Stimulated activated CD4-positive, alpha-beta T cell treated with anti-CD3 and anti-CD28 coated beads, TNF-alpha, amount 100 ng/mL, for 1 hour (primary cell): ENCODE measurements at places on chromosomes 12 and 14.

GRCh38 chr14:101947577-101947903 is 16.8 kb upstream of the DYNC1H1 start:
- DNase-seq: no peak

- no peak for DNase-seq
Measured at GRCh38 chr14:34065236-34065635, 114.4 kb upstream of the EGLN3 start.

DNA sequence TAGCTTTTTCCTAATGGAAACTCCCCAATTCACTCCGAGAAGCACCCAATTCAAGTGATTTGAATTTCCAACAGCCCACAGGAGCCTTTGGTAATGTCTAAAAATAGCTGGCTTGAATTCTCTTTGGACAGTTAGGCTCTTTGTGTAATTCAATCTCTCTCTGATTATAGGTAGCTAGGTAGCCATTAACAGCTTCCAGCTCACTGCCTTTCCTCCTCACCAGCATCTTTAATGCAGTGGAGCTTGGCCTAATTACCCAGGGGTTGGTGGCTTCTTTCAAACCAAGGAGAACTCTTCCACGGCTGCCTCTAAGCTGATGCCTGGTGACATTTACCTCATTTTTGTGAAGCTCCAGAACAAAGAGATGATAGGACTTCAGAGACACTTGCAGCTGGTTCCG is 86.4 kb downstream of the WSCD2 start:
- DNase-seq: no peak

- no peak for DNase-seq
Measured at GRCh38 chr14:41634286-41634685, 27.6 kb downstream of the LRFN5 start.

GRCh38 chr14:77184396-77185092 is 2.9 kb downstream of the TMEM63C start:
- DNase-seq: no peak

DNA sequence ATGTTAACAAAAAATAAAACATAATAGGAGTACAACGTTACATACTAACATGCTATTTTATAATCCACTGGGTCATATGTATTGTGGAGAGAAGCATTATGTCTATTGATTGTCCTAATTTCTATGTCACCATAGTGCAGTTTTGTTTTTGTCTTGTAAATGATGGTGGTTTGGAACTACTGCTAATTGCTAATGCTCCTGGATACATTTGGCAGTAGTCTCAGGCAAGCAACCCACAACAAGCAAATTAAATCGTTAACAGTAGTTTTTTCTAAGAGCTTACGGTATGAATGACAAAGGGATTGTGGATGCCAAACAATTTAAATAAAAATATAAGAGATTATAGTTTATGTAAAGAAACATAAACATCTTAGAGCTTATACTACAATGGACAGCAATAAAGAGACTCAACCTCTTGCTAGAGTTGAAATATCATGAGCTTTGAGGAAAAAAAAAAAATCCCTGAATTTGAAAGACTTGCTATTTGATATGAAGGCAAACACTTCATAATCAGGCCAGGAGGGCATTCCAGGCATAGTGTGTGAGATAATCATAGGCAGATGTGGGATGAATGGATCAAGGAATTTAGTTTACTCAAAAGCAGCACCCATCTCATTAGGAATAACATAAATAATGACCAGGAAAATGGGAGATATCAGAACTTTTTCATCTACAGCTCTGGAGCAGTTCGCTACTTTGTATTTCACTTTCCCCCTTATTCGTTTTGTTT is 181.3 kb downstream of the CCDC59 start:
- no peak for DNase-seq

DNA sequence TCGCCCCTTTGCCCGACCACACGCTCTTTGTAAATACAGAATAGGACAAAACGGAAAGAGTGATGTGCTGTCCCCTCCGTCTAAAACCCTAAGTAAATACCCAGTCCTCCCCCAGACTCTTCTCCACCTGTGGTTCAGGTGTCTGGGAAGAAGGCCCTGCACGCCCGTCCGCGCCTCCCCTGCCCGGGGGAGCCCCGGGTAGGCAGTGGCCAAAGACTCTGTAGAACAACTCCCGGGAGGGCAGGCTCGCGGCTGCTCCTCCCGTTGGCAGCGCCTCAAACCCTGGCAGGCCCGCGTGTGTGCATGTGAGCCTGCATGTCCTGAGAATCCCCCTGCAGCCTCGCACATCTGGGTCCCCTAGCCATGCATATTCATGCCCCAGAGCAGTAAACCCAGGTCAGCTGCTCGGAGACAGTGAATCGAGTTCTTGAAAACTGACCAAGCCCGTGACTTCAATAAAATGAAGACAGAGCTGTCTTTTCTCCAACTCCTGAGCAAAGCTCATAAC is 165.8 kb downstream of the MON2 start:
- no peak for DNase-seq

GRCh38 chr12:21561158-21561557 is 35.1 kb downstream of the SPX start:
- no peak for DNase-seq

- DNase-seq: no peak
Measured at GRCh38 chr12:39958377-39958776, 147.5 kb downstream of the SLC2A13 start.

DNA sequence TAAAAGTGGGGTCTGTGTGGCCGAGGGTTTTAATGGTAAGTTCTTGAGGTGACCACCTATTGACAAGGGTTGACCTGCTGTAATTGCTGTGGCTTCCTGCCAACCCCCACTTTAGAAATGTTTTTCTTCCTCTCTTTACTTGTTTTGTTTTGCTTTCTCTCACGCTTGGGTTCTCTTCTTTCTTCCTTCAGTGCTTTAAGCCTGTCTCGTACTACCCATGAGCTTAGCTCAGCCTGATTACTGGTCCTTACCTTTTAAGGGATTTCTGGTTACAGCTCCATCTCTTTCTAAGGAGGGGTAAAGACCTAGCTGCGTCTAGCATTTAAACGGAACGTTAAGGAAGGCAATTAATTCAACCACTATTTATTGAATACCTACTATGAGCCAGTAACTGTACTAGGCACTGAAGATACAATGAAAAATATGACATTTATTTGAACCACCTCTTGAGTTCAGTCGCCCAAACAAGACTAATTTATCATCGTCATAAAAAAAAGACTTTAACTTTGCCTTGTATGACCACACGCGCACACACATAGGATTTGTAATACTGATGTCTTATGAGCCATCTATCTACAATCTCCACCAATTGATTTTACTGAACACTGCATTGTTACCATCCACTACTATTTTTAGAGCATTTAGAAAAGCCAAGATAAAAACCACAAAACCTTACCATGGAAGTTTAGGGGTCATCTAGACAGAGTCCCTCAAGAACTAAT is 888 bp upstream of the PPP1R12A start:
- DNase-seq: no peak

- no peak for DNase-seq
Measured at GRCh38 chr12:106311139-106311538, 8.6 kb downstream of the TCP11L2 start.

- DNase-seq: no peak
Measured at GRCh38 chr12:118119449-118119879, 15.7 kb upstream of the VSIG10 start.

DNA sequence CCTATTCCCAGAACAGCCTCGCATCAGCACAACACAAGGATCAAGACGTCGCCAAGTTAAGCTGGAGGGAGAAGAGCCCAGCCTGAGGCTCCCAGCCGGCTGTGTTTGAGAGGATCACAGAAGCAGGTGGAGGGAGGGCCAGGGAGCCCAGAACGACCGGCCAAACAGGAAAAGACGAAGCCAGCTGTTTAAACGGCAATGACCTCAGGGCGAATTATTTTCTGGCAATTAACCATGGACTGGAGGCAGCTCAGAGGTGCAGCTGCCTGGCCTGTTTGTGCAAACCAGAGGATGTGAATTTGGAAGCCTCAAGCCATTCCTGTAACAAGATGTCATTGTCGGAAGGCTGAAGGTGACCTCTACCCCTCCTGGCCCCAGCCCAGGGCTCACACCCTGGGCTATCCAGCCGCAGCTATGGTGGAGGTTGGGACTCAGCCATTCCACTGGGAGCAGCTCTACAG is 175.8 kb upstream of the PRMT8 start:
- no peak for DNase-seq

DNA sequence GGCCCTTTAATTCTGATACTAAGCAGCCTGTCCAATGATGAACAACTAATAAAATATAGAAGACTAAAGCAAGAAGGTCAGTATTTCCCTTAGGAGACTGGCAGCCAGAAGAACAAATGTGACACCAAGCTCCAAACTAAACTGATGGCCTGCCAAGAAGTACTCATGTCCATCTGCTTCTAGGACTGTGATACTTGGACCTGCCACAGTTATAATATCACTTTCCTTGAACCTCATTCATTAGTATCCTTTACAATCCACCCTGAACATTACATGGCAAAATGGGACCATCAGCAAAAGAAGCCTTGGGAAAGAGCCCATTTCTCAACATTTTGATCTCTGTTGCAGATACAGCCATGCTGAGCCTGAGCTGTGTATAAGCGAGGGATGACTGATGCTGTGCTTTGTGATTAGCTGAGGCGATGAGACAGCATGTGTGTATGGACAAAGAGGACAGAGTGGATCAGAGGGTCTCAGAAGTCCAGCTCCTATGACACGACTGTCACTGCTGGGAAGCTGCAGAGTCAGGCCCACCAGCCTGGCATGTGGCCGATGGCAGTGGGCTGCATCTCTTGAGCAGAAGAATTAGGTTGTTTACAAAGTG is 73.9 kb downstream of the TGFB3 start:
- no peak for DNase-seq

DNA sequence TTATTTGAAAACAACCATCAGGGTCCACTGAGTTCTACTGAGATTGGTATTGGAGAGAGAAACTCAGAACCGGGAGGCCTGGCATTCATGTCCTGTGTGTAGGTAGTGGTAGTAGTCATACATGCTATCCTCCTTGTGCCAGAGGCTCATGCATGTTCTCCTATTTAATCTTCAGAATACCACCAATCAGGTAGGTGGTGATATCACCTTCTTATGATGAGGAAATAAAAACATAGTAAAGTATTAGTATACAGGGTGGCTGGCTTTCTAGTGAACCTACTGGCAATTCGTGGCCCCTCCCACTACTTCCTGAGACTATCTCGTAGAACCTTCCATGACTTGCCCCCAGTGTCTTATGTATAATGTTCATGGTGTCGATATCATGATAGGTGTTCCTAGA is 40.5 kb upstream of the EID3 start:
- DNase-seq: no peak

GRCh38 chr14:85315733-85316290 is 214.1 kb upstream of the FLRT2 start:
- no peak for DNase-seq

DNA sequence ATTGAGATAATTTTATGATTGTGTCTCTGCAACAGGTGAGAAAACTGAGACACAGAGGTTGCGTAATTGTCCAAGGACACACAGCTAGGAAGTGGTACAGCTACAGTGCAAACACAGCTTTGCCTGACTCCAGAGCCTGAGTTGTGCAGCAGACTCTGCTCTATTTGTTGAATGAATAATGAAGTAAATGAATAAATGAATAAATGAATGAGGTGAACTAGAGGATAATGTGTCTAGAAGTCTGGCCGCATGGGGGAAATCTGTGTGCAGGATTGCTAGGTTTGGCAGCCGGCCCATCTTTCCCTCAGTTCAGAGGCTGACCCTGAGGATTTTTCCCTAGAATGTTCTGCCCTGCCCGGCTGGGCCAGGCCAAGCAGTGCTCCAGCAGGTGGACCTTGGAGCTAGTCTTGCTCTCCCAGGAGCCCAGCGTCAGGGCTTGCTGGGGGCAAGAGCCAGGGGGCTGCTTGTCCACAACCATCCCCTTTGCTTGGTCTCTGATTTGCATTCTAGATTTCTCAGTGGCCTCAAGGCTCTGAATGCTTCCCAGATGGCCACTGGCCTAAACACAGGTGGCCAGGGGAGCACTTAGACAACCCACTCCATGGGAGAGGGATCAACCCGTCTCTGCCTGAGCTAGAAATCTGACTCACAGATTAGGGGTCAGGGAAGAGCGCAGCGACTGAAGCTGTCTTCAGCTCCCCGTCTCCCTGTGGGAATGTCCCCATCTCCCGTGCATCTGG is 225.2 kb downstream of the C12orf75 start:
- DNase-seq: no peak

- DNase-seq: no peak
Measured at GRCh38 chr12:52952076-52952801, 3.3 kb downstream of the KRT18 start.

- DNase-seq: no peak
Measured at GRCh38 chr12:95505039-95505438, 31.1 kb downstream of the METAP2 start.

GRCh38 chr14:59631237-59631636 is 54.6 kb upstream of the CCDC175 start:
- no peak for DNase-seq

- no peak for DNase-seq
Measured at GRCh38 chr14:51205486-51205885, 34.6 kb upstream of the TMX1 start.

DNA sequence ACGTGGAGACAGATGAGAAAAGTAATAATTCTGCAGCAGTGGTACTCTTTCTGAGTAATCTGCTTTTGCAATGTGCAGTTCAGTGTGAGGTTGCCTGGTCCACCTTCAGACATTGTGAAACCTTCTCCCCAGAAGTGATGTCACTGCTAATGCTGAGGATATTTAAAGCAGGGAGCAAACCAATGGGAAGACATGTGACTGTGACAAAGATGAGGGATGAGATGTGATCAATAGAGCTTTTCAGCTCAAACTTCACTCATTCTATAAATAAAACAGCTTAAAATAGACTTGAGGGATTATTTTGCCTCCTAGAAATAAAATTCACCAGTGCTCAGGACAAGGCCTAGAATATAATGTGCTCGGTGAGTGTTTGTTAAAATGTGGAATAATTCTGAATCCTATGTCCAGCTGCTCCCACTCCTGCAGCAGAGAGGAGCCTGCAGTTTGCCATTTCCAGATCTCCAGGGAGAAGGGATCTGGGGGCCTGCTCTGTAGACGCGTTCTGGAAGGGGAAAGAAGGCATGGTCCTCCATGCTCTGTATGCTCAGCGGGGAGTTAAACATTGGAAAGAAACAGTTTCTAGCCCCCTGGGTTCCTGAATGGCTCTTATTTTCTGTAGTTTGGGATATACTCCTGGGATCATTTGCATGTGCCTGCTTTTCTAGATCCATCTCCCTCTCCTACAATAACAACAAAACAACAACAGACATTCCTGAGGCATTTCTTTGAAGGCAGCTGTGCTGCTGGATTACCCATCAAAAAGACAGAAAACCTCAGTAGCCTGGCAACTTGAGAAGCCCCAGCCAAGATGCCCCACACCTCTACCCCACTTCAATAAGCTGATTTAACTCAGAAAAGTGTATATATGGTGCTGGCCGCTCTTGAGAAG is 8.9 kb downstream of the SLC7A8 start:
- no peak for DNase-seq

GRCh38 chr14:36524874-36525745 is 5.1 kb upstream of the NKX2-1 start:
- no peak for DNase-seq

DNA sequence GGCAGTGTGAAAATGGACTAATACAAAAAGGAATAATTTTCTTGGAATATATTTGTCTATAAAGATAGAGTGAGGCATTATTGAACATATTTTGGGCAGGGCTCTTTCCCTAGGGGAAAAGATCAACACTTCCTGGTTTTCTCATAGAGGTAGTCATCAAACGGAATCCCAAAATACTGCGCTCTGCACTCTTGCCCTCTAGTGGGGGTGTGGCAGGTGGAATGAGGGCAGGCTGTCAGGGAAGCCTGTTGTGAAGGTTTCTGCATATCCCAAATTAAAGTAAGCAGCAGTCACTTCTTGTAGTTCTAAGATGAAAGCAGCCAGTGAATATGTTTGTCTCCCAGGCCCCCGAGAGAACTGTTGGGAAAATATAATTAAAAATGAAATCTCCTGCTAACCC is 666.8 kb upstream of the TMEM132C start:
- DNase-seq: no peak
